ENCODE measurements at places on chromosomes 4 and X. TPM values are rescaled to one million over a fixed set of nuclear protein-coding genes. Genes with fewer than 3 reads are reported as not detected.

CCDC120 gene
- 6.4 TPM for total RNA-seq

ZNF732 gene
- 0.79 TPM for total RNA-seq

HGFAC gene
- total RNA-seq: not detected

FAM9A gene
- total RNA-seq: not detected

MAGEB1 gene
- not detected for total RNA-seq
